Immature natural killer cell (primary cell): ENCODE measurements at places on chromosomes 7 and 10.

- no peak for DNase-seq
Measured at GRCh38 chr10:59177031-59177797, 771 bp downstream of the PHYHIPL start.

DNA sequence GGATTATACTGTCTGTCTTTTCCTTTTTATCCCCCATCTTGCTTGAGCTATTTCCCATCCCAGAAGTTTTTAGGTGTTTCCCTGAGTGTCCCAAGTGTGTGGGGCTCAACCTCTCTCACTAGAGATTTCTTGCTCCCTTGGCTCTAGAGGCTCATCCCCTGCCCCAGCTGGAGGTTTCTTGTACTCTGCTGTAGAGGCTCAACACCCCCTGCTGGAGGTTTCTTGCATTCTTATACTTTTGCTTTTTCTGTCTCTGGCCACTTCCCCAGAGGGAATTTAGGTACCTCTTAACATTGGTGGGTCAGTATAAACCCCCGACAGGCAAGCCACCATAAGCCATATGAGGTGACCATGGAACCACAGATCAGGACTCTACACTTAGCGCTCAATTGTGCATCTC lies 114.2 kb upstream of the FAM3C start:
- no peak for DNase-seq

DNA sequence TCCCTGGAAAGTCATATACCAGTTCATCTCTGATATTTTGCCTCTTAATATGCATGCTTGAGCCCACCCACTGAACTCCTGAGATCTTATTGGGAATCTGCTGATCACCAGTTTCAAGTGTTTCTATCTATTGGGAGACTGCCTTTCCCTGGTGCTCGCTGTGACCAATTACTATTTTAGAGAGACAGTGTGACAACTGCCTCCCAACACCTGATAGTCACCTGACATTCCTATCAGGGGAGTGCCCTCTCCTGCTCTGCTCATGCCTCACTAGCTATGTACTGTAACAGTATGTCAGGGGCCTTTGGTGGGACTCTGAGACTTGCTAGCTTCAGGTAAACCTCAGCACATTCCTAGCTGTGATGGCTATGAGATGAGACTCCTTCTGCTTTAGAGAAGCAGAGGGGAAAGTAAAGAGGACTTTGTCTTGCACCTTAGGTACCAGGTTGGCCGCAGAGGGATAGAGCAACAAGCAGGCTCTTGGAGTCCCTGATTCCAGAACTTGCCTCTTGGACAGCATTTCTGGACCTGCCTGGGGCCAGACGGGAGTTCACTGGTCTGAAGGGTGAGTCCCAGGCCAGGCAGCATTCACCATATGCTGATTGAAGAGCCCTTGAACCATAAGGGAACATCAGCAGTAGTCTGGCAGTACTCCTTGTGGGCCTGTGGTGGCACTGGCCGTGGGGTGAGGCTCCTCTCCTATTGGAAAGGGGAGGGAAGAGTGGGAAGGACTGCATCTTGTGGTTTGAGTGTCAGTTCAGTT lies 34.4 kb upstream of the ARHGAP12 start:
- no peak for DNase-seq

DNA sequence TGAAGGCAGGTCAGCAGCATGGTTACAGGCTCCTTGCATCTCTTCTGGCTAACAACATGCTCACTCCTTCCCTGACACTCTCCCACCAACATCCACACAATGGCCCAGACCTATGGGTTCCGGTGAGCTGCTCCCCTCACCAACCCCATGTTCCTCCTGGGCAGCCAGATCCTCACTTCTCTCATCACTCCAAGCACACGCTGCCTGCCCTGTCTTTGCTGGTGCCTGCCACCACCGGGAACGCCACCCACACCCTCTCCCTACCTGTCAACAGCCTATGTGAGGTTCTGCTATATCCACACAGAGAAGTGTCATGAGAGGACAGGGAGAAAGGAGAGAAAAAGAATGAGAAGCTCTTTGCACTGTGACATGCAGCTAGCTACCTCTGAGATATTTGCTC lies 14.6 kb downstream of the PARP12 start:
- no peak for DNase-seq

- DNase-seq = peak; percentile 80
Measured at GRCh38 chr7:32890010-32890792, 1.4 kb downstream of the KBTBD2 start.

- no peak for DNase-seq
Measured at GRCh38 chr7:113809581-113809980, 109.2 kb downstream of the PPP1R3A start.

GRCh38 chr7:135160858-135161653 lies 9.5 kb downstream of the CYREN start:
- no peak for DNase-seq

DNA sequence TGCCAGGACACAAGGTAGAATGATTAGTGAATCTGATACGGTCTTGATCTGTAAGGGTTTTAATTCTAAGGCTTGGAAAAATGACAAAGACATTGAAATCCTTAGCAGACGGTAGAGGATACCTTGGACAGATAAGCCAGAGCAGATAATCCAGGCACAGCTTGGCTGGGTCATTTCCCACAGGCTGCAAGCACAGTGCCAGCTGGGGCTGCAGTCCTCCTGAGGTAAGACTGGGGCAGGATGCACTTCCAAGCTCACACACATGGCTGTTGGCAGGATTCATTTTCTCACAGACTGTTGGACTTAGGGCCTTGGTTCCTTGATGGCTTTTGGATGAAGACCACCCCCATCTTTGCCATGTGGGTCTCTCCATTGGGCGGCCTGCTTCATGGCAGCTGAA lies 63.2 kb upstream of the BMPER start:
- DNase-seq = no peak

DNA sequence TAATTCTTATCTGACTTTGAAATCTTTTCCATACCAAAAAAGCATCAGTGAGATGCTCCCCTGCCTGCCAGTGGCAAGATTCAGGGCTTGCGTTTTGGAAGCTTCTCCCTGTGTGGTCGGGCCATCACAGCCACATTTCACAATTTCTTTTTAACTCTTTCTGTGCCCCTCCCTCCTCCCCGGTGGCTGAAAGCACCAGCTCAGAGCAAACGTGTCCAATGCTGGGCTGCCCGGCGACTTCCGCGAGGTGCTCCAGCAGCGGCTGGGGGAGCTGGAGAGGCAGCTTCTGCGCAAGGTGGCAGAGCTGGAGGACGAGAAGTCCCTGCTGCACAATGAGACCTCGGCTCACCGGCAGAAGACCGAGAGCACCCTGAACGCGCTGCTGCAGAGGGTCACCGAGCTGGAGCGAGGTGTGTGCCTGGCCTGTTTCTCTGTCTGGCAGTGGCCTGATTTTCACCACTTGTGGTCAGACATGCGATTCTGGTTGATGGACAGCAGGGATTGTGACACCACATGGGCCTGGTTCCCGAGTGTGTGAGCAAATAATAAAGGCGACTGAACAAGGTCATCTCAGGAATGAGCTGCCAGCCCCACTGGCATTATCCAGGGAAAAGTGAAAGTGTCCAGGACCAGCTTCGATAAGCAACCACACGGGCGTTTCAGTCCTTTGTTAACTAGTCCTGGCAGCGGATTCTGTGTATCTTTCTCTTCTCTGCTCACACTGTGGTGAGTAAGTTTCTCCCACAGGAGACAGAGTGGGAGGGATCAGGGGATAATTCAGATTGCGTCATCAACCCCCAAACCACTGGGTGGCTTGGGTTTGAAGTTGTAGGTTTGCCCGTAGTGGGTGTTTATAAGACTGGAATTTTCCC lies 2.6 kb downstream of the NPTX2 start:
- no peak for DNase-seq
